ENCODE measurements at places on chromosomes 7 and 10.
A peak's percentile ranks its signal among the peaks of the same experiment; 100 is the strongest.

DNA sequence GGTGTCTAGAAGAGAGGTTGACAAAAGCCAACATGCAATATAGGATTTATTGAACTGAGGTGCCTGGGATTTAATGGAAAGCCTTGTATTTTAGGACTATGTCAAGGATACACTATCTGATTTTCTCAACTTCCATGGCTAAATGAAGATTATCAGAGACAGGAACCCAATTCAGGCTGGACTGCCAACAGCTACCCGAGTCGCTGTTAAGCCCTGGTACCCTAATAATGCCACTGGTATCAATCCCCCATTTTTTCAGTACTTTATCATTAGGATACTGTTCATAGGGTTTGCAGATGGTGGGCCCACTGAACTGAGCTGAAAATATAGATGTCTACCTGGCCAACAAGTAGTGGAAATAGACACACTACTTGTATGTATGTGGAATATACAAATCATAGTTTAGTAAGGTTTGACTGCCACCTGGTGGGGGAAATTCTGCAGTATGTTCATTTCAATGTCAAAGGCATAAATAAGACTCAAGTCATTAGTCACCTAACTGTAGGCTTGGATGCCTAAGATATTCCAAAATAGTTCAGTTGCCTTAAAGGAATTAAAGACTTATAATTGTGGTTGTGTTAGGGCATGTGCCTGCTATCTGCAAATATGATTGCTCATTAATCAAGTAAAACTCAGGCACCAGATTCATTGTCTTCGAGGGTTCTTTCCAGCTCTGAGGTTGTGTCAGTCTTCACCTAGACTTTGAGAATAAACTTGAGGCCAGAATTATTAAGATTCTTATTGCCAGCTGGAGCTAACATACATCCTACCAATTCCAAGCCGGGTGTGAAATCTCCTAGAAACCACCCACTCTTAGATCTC lies 34.1 kb upstream of the NOBOX start:
- DNase-seq: peak; percentile 35

DNA sequence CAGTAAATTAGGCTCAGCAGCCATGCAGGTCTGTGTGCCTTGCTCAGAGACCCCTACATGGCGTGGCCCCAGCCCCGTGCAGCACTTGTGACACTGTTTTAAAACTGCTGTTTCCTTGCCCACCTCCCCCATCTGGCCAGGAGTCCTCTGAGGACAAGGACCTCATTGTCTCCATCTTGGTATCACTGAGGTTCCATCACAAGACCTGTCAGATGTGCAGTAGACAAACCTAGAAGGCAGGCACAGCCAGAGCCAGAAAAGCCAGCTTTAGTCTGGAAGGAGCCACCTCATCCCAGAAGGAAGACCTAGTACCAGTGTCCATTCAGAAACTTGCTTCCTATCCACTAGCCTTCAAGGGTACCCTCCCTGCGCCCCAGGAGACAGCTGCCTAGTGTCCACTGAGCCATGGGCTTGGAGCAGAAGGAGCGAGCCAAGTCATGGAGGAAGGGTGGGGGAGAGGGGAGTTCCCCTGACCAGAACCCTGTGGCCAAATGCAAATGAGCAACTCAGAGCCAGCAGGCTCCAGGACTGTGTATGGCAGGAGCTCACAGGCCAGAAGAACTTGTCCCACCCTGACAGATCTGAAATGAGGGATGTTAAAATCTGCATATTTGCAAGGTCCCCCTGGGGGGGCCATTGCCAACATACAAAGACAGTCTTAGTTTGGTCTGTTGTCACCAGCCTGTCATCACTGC lies 176.1 kb downstream of the SH3PXD2A start:
- no peak for DNase-seq

- no peak for DNase-seq
These were observed 17.1 kb downstream of the GRID1 start for GRCh38 chr10:86349474-86349873.

DNA sequence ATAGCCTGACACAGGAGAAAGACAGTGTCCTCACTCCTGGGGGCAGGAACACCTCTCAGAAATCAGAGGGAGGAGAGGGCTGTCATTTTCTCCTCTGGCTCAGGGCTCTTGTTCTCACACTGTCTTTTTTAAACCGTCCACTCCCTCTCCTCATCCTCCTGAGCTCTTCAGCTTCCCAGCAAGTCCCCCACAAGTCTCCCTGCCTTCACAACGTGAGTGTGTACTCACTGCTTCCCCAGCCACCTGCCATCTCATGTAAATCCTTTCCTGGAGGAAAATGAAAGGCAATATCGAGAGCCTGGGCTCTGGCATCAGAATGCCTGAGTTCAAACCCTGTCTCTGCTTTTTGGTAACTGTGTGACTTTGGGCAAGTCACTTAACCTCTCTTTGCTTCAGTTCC lies 5.7 kb downstream of the LLCFC1 start:
- no peak for DNase-seq

DNA sequence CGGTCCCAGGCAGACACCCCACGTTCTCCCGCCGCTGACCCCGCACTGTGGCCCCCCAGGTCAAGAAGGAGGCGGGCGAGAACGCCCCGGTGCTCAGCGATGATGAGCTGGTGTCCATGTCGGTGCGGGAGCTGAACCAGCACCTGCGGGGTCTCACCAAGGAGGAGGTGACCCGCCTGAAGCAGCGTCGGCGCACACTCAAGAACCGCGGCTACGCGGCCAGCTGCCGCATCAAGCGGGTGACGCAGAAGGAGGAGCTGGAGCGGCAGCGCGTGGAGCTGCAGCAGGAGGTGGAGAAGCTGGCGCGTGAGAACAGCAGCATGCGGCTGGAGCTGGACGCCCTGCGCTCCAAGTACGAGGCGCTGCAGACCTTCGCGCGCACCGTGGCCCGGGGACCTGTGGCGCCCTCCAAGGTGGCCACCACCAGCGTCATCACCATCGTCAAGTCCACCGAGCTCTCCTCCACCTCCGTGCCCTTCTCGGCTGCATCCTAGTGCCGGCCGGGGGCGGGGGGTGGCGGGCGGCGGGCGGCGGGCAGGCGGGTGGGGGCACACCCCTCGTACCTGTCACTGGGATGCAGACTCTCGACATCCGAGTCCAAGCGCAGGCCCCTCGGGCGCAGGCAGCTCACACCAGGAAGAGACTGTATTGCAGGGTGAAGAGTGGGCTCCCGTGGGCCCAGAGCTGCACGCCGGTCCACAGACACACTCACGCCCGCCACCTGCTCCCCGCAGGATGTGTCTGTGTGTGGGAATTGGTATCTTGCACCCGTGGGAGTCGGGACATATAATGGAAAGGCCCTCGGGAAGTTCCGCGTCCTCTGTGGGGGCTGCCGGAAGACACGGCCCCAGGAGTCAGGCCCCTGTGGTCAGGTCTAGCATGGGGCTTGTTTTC lies 9.6 kb downstream of the MAFK start:
- DNase-seq: no peak

DNA sequence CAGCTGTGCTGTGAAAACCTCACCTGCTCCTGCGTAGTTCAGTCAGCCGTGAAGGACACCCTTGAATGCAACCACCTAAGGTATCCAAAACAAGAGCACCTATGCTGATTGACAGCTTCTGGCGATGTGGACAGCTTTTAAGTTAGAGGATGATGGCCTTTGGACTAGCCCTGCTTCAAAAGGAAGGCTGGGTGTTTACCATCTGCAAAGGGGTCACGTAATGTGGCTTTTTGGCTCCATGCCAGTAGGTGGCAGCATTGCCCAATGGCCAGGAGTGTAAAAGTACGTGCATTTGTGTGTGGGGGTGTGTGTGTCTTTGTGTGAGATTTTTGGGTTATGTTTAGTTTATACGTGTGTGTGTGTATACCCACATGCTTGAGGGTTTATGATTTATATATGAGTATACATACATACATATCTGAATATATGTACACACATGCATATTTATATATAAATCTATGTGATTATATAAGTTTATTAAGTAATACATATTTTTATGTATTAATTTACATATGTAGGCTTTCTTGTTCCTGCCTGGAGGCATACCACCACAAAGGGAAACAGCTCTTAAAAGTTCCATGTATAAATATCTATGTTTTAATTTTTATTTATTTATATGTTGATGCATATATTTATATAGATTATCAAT lies 236.3 kb upstream of the ANKRD30A start:
- no peak for DNase-seq

DNA sequence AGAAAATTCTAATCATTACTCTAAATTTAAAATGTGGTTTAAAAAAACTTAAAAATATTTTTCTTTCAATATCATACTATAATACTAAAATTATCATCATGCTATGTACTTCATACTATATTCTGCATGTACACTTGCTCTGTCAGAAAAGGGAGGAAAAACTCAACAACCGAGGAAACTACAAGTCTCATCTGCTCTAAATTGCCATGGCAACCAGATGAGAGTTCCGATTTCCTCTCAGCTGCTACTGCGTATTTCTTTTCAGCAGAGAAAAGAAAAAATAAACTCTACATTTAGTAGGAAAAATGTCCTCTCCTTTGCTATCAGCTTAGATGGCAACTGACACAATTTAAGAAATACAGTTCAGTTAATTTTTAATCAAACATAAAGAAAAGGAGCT lies 178.9 kb downstream of the SRPK2 start:
- no peak for DNase-seq

DNA sequence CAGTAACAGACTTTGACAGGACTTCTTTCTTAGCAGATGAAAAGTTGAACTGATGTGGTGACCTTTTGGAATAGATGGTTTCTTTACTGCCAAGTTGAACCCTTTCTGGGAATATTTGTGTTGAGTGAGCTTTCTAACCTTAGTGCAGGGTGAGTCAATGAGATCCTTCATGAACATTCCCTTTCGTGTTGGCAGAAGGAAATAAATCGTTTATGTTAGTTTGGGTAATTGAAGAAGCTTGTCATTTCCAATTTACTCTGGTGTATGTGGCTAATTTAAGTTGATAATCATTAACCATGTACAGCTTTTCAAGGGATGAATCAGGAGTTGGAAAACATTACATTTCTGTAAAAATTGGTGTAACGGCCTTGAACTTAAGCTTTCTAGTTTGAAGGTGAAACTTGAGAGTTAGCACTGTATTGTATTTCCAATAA lies 43.4 kb downstream of the PTTG1IP2 start:
- DNase-seq: no peak

DNA sequence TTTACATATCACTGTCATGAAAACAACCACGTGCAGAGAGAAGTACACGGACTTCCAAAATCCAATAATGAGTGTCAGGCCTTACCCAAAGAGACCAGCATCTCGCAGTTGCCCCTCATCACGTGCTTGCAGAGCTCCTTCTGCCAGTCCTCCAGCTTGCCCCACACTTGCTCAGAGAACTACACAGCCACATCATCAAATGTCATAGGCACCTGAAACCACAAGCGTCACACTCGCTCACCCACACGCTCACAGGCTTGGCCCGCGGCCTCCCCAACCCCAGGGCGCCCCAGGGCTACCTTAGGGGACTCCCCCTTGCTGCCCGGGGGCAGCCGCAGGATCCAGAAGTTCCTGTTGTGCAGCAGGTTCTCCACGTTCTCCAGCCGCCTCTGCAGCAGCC lies 123.4 kb upstream of the ZNF746 start:
- no peak for DNase-seq

DNA sequence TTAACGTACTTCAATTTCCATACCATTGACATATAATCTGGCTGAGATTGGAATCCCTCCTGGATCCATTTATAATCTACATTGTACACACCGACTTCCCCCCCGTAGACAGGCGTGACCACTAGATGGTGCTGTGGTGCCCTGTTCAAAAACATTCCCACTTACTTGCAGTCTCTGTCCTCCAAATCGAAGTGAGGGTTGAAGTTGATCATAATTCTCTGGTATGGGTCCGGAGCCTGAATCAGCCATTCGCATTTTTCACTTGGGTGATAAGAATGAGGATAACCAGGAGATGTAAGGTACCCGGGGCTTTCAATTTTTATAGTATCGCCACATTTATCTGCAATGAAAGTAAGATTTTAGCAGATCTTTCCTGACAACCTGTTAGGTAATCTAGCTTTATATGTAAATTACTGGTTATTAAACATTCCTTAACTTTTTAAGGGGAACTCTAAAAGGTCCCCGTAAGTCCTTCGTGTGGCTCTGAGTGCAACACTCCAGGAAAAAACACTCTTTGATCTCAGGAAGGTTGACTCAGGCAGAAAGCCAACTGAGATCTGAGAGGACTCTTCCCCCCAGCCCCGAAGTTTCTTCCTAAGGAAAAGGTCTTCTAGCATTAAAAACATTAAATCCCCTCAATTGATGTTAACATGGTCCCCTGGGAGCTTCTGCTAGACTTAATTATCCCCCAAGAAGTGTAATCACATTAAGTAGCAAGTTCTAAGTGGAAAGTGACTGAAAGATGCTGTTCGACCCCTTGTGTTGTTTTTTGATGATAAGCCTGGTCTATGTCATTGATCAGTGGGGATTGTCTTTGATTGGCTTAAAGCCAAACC lies 3.7 kb downstream of the NRP1 start:
- DNase-seq: peak; percentile 65

DNA sequence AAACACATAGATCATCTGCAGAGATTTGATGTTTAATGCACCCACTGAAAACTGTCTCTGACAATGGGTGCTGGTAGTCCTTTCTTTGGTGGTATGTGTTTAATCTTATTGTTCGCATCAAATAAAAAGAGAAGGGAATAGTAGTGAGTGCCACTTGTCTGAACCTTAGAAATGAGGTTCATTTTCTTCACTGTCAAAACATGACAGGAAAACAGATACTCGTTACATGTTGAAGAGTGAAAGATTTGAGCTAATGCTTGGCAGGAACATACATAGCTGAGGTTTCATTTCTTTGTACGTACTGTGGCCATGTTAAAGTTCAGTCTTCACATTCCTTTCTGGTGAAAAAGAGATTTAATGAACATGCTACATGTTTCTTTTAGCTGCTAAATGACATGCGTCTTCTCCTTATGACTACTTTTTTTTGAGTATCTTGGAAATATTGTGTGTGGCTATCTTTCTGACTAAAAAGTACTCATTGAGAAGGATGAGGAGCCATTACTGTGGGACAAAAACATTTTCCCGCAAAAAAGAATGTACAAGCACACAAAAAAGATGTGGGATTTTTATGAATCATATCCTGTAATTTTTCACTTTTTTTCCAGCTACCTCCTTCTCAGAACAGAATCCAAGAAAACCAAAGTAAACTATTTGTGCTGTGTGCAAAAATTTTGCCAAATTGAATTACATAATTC lies 108.0 kb downstream of the TWIST1 start:
- DNase-seq: no peak

- no peak for DNase-seq
These were observed 13.9 kb upstream of the FAM20C start for GRCh38 chr7:178444-178843.

DNA sequence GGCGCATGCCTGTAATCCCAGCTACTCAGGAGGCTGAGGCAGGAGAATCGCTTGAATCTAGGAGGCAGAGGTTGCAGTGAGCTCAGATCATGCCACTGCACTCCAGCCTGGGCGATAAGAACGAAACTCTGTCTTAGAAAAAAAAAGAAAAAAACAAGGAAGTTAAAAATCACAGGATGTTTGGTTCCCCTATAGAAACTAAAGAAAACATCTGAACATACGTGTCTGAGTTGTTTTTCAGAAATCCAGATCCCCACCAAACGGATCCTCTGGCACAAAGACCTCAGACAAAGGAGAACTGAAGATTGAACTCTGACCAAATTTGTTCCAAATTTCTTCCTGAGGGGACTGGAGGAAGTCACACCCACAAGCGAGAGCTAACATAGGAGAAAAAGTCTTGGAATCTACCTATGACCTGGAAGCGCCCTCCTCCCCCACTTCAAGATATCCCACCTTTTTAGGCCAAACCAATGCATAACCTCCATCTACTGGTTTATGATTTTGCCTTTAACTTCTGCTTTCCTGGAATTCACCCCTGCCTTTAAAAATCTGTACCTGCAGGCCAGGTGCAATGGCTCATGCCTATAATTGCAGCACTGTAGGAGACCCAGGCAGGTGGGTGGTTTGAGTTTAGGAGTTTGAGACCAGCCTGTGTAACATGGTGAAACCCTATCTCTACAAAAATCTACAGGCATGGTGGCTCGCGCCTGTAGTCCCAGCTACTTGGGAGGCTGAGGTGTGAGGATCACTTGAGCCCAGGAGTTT lies 19.7 kb upstream of the SIRT1 start:
- DNase-seq: no peak
